ENCODE measurements at places on chromosomes 5 and 9. TPM values are rescaled to one million over a fixed set of nuclear protein-coding genes. Genes with fewer than 3 reads are reported as not detected.
A peak's percentile ranks its signal among the peaks of the same experiment; 100 is the strongest.

DNA sequence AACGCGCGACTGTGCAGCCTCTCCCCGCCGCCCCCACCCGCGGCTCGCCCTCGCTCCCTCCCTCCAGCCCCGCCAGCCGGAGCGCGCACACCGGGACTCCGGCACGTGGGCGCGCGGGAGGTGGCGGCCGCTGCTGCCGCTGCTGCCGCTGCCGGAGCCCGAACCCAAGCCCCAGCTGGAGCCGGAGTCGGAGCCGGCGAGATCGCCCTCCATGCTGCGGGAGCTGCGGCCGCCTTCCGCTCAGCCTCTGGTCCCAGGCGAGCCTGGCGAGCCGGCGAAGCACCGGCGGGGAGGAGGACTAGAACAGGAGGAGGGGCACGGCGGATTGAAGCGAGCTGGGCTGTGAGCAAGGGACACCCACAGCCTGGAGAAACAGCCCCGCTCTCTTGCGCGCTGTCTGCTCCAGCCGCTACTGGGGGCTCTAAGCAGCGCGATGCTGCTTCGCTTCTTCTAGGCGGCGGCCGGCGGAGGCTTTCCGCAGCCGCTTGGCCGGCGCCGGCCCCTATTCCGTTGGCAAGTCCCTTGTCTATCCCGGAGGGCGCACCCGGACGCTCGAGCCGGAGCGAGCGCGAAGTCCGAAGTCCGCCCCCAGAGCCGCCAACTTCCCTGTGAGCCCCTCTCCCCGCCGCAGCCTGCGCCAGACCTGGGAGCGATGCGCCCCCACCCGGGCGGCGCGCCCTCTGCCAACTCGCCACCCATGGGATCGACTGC lies 598.7 kb upstream of the SGCD start:
- peak; percentile 16 for DNase-seq
- peaks cover 43% of the 10 kb centered on the region for H3K27me3 ChIP-seq
- no peaks in the 10 kb centered on the region for H3K4me1 ChIP-seq
- H3K27ac ChIP-seq: no peak overlapping the region

- no peaks in the 10 kb centered on the region for H3K36me3 ChIP-seq
- H3K27me3 ChIP-seq: no peaks in the 10 kb centered on the region
- H3K27ac ChIP-seq: no peak overlapping the region
- no peak overlapping the region for H3K4me3 ChIP-seq
Measured at GRCh38 chr9:133679466-133680061, 43.4 kb downstream of the DBH start.

The LECT2 gene
- not detected for total RNA-seq

The ARHGEF28 gene
- total RNA-seq: 83.9 TPM

The GABRA1 gene
- total RNA-seq: not detected

- H3K4me3 ChIP-seq: no peak overlapping the region
- H3K27me3 ChIP-seq: no peaks in the 10 kb centered on the region
- H3K36me3 ChIP-seq: no peaks in the 10 kb centered on the region
- no peak overlapping the region for H3K27ac ChIP-seq
Measured at GRCh38 chr5:124729720-124730359, 16.6 kb downstream of the ZNF608 start.

DNA sequence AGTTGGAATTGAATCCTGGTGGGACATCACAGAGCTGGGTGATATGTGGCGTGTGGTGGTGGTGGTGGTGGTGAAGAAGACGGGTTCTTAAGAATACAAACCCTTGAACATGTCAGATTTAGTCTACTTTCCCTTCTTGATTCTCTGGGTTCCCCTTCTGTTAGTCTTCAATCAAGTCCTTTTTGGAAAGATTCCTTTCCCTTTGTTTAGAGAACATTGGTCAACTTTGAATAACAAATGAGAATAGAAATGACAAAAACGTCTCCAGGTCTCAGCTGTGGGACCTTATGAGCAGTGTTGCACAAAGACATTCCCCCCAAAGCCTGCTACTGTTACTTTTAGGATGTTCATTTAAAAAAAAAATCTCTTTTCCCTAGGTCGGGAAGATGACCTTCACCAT lies 46.3 kb downstream of the MAP1B start:
- no peaks in the 10 kb centered on the region for H3K4me1 ChIP-seq
- H3K27me3 ChIP-seq: no peaks in the 10 kb centered on the region
- DNase-seq: no peak
- no peaks in the 10 kb centered on the region for H3K36me3 ChIP-seq

GRCh38 chr5:370959-371810 lies 49.7 kb downstream of the AHRR start:
- no peak for DNase-seq

The IQGAP2 gene
- 55.5 TPM for total RNA-seq

The SLC30A5 gene
- 58.4 TPM for total RNA-seq

DNA sequence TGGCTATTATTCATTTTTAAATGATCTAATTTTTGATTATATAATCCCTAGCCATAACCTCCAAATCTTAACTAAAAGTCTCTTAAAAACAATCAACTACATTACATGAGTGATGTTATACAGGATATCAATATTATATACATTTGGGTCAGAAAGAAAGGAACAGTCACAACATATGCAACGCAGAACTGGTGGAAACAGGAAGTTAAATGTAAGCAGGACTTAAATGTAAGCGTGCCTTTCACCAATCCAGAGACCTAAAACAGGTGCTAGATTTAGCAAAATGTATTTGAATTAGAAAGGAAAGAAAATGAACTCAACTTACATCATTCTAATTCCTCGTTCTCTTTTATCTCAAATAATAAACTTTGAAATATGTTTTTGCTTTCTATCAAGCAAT lies 738.5 kb downstream of the PTPRD start:
- H3K36me3 ChIP-seq: no peaks in the 10 kb centered on the region
- no peaks in the 10 kb centered on the region for H3K27me3 ChIP-seq
- no peak for DNase-seq
- no peak overlapping the region for H3K27ac ChIP-seq
- H3K4me1 ChIP-seq: no peaks in the 10 kb centered on the region

GRCh38 chr9:131776473-131776872 lies 36.6 kb upstream of the RAPGEF1 start:
- H3K4me3 ChIP-seq: no peak overlapping the region
- no peaks in the 10 kb centered on the region for H3K27me3 ChIP-seq
- DNase-seq: no peak
- no peaks in the 10 kb centered on the region for H3K36me3 ChIP-seq

GRCh38 chr9:129768486-129768885 lies 15.6 kb upstream of the PTGES start:
- H3K4me1 ChIP-seq: peaks cover 5% of the 10 kb centered on the region
- H3K4me3 ChIP-seq: no peak overlapping the region

GRCh38 chr5:127428748-127429147 lies 88.7 kb upstream of the PRRC1 start:
- no peak overlapping the region for H3K4me3 ChIP-seq
- no peak for DNase-seq
- H3K27ac ChIP-seq: peak overlapping the region; percentile 26
- H3K36me3 ChIP-seq: no peaks in the 10 kb centered on the region
- H3K4me1 ChIP-seq: peaks cover 6% of the 10 kb centered on the region

DNA sequence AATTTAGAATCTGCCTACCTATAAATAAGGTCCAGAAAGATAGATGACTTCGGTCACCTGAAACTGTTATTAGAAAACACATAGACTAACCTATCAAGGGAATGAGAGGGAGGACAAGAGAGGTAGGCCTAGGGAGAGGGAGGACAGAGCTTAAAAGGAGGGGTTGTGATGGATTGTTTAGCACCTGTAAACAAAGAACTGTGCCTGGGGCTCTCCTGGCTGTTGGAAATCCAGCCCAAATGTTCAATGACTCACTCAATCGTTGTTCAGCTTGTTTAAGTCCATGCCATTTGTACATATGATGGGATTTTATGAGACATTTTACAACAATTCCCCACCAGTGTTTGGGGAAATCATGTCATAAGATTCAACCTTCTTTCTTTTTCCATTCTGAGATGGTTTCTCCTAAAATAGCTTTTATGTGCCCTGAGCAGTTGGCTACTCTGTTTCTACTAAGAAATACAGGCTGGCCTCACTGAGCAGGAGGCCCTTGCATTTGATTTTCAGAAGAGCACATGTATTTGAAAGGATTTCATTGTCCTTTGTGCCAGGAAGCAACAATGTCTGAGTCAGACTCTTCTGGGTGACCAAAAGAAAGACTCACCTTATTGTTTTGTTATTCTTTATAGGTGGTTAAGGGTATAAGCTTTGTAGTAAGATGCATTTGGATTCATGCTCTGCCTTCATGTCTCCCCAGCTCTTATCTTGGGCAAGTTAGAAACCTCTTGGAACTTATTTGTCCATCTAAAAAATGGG lies 48.2 kb upstream of the GPR151 start:
- H3K36me3 ChIP-seq: no peaks in the 10 kb centered on the region
- no peak overlapping the region for H3K4me3 ChIP-seq
- H3K27me3 ChIP-seq: no peaks in the 10 kb centered on the region
- H3K27ac ChIP-seq: no peak overlapping the region
- H3K4me1 ChIP-seq: no peaks in the 10 kb centered on the region
- DNase-seq: no peak
